ENCODE measurements at places on chromosomes 12 and 14.

GRCh38 chr12:54273981-54274380, 5.9 kb downstream of the CBX5 start:
- no peak for DNase-seq

DNA sequence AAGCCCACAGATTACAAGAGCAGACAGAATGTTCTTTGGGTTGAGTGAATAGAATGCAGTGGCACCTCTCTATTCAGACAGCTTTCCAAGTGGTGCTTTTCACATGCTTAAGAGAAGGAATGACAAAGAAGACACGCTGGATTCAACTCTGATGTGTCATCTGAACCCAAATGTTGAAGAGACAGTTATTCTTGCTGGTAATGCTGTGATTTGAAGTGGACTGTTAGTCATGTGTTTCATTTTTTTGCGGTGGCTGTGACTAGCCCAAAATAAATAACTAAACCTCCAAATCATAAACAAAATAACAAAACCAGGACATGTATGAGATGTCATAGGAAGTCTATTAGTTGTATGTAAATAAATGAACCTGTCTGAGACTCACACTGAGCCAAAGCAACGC, 391.8 kb upstream of the PRICKLE1 start:
- no peak for DNase-seq

DNA sequence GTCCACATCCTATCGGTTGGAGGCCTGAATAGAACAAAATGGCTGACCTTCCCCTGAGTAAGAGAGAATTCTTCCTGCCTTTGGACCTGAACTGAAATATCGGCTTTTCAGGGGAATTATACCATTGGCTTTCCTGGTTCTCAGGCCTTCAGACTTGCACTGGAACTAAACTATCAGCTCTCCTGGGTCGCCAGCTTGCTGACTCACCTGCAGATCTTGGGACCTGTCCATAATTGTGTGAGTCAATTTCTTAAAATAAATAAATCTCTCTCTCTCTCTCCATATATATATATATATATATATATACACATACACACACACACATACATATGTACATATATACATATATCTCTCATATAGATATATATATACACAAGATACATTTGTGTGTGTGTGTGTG, 41.6 kb downstream of the KCNK10 start:
- no peak for DNase-seq

- DNase-seq, result no peak
These were observed 31.5 kb upstream of the KRR1 start for GRCh38 chr12:75542942-75543341.

DNA sequence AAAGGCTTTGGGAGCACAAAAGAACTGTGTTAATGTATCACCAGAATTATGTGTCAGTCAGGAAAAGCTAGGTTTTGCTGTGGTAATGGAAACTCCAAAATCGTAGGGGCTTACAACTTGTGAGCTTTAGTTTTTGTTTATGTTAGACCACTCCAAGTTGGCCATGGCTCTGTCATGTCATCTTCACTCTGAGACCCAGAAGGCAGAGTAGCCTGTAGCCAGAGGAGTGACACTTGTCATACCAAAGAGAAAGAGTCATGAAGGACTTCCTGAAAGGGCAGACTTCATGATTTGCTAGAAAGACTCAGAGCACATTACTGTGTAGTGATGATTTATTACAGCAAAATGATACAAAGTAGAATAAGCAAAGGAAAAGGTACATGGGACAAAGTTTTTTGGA, 133.6 kb upstream of the SSTR1 start:
- DNase-seq, result no peak

DNA sequence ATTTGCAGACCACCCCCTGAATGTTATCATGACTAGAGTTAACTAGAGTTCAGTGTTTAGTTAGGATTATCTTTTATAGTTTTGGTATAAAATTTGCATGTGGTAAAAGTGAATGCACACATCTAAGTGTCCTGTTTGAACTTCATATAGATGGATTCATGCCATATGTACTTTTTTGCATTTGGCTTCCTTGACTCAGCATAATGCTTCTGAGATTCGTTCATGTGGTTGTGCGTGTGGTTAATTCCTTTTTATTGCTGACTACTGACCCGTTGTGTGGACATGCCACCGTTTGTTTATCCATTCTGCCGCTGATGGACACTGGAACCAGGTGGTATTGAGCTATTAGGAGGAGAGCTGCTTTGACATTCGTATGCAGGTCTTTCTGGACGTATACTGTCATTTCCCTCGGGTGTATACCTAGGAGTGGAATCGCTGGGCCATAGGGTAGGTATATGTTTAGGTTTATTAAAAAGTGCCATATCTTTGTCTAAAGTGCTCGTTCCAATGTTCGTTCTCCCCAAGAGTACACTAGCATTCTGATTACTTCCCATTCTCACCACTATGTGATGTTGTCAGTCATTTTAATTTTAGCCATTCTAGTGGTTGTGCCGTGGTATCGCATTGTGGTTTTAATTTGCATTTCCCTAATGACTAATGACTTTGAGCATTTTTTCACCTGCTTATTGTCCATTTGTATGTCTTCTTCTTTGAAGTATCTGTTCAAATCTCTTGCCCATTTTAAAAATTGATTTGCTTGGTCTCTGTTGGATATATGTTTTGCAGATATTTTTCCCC, 37.7 kb downstream of the RIN3 start:
- no peak for DNase-seq

GRCh38 chr12:87690236-87690810, 338.9 kb downstream of the C12orf50 start:
- no peak for DNase-seq

GRCh38 chr14:50272498-50272897, 39.5 kb downstream of the L2HGDH start:
- no peak for DNase-seq

DNA sequence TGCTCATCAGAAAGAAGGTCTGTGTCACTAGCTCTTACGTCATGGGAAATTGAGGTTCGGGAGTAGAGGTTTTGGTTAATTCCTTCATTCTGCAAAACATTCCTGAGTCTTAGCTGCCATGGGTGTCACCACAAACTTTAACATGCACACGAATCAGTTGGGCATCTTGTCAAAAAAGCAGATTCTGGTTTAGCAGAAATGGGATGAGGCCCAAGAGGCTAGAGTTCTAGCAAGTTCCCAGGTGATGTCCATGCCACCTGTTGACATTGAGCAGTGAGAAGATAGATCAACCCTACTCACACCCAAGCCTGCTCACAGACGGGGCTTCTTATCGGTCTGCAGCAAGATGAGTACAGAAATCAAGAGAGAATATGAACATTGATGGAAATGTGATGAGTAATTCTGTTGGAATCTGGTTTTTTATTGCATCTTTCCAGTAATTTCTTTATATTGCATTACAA, 11.7 kb upstream of the RIN3 start:
- DNase-seq, result no peak

DNA sequence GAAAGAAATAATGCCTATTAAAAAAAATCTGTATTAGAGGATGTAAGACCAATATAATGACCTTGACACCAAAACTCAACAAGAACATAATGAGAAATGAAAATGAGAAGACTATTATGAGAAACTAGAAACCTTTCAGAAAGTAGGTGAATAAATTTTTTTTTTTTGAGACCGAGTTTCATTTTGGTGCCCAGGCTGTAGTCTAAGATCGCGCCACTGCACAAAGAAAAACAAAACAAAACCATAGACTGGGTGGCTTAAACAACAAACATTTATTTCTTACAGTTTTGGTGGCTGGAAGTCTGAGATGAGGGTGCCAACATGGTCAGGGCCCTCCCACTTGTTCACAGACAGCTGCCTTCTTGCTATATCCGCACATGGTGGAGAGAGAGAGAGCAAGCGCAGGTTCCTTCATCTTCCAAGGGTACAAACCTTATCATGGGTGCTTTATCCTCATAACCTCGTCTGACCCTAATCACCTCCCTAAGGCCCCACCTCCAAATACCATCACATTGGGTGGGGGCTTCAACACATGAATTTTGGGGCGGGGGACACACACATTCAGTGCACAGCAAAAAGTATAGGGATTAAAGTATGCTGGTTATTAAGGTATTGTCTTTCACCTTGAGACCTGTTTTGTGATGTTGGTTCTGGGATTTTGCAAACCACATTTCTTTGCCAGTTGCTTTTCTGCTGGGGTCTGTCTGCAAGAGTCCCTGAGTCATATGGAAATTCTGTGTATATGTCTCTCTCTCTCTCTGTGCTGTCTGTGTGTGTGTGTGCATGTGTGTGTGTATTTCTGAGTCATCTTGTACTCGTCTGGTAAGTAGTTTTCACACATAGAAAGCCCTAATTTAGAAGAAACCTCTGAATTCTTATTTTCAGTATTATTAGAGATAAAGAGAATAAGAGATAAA, 26.2 kb downstream of the ZCRB1 start:
- DNase-seq, result no peak

DNA sequence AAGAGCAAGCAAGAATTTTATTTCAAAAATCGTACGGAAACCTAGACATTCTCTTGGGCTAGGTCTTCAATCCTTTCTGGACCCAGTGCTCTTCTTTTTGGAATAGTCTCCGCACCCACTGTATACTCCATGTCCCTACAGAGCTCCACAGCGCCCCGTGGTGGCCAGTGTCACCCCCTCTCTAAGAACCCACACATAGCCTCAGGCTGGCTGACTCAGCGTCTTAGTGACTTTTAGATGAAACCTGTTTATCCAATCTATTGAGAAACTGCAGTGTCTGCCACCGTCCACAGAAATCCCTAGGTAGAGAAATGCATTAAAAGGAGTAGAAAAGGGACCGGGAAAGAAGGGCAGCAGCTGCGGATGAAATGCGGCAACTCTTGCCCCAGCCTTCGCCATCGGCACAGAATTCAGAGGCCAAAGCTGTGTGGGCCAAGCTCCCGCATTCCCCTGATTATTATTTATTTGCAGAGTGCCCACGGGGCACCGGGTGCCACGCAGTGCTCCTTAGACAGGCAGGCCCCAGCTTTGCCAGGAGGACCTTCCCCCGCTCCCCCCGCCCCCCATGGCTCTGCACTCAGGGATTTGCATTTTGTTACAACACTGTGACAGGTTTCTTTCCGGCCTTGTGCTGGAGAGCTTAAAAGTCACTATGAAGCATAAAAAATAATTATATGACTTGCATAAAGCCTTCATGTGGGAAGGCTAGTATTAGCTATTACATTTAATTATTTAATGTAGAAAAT, 170.1 kb upstream of the FKBP4 start:
- DNase-seq, result no peak

DNA sequence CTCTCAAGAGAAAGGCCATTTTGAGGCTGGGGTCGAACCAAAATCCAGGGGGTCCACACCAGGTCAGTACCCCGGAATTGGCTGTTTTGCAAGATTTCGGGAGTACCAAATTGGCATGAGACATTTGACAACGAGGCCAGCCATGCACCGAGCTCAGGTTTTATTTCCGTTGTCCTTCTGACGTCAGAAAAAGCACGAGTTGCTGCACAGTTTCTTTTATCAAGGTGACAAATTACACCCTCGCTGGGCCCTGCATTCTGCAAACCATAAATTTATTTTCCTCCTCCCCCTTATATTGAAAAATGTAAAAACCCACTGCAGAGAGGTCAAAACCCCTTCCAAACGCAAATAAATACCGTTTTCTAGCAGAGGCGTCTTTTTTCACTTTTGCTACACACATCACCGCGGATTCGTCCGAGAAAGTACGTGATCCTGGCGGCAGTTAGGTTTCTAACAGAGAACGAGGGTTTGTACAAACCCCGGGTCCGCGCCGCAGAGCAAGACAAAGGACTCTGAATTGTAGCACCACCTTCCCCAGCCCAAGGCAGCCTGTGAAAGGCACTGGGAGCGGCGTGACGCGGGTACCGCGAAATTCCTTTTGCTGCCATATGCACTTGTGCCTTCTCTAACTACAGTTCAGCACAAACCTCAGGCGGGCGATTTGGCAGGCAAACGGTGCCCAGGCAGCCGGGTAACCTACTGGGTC, 1.8 kb downstream of the SLC38A1 start:
- no peak for DNase-seq

- DNase-seq, result no peak
These were observed 668 bp downstream of the MRPS35 start for GRCh38 chr12:27711317-27711682.

DNA sequence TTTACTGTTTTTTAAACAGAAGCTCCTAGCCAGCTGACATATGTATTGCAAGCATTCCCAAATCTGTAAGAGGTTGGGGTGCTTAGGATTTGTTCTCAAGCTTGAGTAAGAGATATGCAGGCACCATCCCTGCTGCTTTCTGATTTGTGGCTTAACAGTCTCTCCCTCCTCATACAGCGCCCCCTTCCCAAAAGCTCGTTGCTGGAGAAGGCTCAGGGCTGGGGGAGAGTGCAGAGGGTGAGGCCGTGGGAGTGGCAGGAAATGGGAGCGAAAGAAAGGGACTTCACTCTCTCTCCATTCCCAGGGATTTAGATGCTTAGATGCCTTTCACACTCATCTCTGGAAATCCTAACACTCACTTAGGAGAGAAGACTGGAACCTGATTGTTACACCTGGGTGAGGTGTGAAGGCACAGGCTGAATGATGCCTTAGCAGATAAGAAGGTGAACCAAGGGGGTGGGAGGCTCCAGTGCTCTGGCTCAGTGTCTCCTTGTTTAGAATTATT, 172.0 kb downstream of the C12orf75 start:
- DNase-seq, result no peak

GRCh38 chr14:63781686-63782085, 53.8 kb upstream of the SGPP1 start:
- no peak for DNase-seq

DNA sequence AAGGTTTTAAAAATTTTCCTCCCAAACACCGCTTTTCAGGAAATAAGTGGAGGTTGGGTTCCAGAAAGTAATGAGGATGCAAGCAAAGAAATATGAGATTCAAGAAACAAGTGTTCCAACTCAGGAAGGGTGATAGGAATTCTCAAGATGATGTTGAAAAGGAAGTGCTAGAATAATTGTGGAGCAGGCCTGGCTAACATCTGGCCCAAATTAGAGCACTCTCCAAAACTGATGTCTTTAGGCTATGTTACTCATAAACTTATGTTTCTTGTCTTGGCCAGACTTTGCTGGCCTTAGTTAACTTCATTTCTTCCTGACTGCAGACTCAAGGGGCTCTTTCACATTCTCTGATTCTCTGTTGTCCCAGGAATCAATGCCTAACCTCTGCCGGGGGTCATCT, 116.3 kb downstream of the TMTC3 start:
- DNase-seq, result no peak

DNA sequence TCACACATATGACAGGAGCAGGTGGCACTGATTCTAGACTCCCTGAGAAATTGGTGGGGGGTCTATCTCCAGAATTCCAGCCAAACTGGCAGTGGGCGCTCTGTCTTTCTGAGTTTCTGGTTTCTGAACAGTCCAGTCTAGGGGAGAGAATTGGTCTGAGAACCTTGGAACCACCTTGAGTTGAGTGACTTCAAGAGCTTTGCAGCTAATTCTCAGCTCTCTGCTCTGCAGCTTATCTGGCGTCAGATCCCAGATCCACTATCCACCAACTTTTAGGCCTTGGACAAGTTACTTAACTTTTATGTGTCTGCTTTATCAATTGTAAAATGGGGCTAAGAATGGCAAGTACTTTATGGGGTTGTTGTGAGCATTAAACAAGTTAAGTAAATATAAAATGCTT, 1.7 kb upstream of the KRT76 start:
- DNase-seq, result no peak

DNA sequence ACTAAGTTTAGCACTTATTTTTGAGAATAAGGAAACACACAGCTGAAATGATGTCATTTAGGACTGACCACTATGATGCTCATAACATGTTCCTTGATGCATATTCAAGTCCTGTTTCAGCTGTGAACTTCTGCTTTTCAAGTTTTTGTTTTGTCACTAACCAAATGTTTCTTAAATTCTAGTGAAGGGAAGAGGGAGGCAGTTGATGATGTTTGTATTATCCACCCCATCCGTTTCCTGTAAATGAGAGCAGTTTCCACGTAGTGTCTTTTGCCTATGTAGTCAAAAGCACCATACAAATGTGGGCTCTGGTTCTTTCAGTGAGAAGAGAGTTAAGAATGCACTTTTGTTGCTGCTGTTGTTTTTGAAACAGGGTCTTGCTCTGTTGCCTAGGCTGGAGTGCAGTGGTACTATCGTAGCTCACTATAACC, 491.8 kb downstream of the PCNX1 start:
- DNase-seq, result no peak

Measured in left renal pelvis (tissue), 4 donors.